Caco-2 (cell line): ENCODE measurements at places on chromosomes 12 and 14.

GRCh38 chr12:15629761-15630160, 159.4 kb downstream of the EPS8 start:
- DNase-seq, result no peak

DNA sequence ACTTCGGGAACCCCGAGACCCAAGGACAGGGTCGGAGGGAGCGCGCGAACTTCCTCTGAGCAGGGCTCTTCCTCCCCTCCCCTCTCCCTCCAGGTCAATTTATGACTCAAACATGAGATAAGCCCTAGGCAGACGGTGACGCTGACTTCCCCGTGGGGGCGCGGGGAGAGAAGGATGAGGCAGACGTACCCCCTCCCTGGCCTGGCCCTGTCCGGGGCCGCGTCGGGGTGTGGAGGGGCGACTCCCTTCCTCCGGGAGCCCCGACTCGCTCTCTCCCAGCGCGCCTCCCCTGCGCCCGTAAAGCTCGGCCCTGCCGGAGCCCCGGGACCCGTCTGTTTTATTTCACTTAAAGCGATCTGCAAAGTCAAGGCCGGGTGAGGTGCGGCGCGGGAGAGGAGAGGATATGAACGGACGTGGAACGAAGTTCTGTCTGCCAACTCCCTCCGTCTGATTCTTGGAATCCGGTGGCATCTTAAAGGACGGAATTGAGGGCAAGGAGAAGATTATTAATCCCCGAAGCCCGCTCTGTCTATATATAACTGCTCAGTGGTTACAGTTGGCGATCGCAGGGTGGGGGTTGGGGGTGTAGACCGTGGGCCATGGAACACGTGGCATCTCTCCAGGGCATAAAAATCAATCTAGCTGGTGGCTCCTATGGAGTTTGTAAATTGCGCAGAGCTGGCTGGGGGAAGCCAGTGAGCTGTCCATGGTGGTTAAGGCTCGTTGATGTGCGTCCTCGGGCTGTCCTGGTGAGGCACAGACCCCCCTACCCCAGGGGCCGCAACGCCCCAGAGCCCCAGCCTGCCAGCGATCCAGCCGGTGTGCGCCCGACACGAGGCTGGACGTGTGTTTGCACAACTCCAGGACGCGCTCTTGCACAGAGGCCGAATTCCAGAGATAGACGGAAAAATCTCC, 2.9 kb upstream of the PTHLH start:
- DNase-seq, result peak; percentile 61

- no peak for DNase-seq
Measured at GRCh38 chr14:103536693-103537092, 7.7 kb downstream of the TRMT61A start.

GRCh38 chr14:103255555-103255954, 78.5 kb upstream of the EIF5 start:
- no peak for DNase-seq

DNA sequence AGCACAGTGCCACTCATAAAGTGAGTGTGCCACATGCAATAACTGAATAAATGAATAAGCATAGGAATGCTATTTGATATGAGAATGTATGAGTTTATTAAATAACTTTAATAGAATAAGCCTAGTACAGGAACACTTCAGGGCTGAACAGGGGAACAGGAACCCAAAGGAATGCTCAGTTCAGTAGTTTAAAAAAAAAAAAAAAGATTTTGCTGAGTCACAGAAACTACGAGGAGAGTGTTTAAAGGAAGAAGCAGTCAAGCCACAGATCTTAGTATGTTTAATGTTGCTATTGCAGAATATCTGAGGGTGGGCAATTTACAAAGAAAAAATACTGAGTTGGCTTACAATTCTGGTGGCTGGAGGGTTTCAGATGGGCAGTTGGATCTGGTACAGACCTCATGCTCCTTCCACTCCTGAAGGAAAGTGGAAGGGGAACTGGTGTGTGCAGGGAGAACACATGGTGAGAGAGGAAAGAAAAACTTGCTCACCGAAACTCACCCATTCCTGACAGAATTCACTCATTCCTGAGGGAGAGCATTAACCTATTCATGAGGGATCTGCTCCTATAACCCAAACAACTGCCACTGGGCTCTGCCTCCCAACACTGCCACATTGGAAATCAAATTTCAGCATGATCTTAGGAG, 880.3 kb upstream of the MGAT4C start:
- no peak for DNase-seq

GRCh38 chr12:111337371-111337770, 31.5 kb downstream of the PHETA1 start:
- no peak for DNase-seq

DNA sequence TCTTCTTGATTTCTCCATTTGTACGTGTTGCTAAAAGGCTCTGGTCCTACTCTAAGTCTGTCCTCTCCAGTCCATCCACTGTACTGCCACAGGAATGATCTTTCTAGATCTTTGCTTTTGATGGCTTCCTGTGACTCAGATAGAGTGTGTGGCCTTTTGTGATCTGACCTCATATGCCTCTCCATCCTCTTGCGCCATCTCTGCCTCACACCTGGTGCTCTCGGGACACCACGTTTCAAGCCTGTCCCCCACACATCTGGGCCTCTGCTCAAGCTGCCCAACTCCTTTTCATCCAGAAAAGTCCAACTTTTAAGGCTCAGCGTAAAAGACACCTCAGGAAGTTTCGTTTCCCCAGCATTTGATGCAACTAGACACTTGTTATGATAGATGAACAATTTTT, 39.0 kb downstream of the DCAF4 start:
- no peak for DNase-seq

DNA sequence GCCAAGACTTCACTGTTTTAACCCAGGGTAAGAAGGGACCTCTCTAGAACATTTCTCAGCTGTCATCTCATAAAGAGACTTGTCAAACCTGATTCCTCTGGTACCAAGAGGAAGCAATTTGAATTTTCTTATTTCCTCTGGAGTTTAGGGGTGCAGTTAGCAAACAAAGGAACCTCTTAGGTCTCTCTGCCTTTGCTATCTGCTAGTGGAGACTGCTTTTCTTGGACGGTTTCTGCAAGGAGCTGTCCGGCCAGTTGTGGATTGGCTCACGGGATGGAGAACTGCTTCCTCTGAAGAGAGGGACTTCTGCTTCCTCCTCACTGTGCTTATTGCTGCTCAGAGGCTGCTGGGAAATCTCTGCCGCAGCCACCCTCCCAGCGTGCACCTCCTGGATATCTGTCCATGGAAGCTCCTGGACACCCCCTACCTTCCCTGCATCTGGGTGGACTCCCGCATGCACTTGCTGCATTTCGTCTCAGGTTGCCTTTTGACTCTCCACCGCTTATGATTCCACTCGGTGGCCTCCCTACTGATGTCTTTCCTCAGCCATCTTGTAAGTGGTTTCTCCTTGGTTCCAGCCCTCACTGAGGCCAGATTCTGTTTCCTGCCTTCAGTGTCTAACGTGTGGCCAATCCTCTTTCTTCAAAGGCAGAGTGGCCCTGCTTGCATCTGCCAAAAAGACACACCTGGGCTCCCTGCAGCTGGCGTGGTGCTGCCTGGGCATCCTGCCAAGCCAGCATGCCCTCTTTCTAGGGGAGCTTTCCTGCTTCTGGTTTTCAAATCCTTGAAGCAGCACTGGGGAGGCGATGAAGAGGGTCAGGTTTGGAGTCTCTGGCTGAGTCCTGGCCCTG, 187.3 kb downstream of the CHST11 start:
- DNase-seq, result no peak

DNA sequence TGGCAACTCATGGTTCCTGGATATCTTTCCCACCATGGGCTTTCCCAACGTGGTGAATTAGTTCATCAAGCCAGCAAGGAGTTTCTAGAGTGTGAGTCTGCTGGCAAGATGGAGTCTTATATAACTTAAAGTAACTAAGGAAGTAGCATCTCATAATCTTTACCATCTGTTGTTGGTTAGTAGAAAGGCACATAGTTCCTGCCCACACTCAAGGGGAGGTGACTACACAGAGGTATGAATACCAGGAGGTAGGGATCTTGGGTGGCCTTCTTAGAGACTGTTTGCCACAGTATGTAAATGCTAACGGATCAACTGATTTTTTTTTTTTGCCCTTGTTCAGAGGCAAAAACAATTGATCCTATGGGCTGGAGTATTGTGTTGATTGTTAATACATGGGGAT, 446.9 kb downstream of the ATP23 start:
- DNase-seq, result no peak

DNA sequence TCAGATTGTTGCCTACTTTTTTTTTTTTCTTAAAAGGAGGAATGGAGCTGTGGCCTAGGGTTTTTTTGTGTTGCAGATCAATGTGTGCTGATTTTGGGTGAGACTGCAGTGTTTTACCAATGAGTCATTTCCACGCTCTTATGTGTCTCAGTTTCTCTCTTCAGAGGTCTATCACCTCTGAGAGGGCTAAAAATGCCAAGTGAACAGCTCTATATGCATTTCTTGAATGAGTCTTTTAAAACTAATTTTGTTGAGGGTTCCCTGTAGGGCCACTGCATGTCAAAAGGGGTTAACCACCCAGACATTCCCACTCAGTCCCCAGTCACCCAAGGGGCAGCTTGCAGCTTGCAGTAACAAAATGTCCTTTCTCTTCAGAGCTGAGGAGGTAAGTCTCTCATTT, 24.3 kb upstream of the GLIPR1L2 start:
- DNase-seq, result no peak

GRCh38 chr12:49527361-49528130, 11.3 kb upstream of the KCNH3 start:
- DNase-seq, result no peak

- no peak for DNase-seq
Measured at GRCh38 chr12:63124778-63125177, 26.2 kb downstream of the AVPR1A start.

DNA sequence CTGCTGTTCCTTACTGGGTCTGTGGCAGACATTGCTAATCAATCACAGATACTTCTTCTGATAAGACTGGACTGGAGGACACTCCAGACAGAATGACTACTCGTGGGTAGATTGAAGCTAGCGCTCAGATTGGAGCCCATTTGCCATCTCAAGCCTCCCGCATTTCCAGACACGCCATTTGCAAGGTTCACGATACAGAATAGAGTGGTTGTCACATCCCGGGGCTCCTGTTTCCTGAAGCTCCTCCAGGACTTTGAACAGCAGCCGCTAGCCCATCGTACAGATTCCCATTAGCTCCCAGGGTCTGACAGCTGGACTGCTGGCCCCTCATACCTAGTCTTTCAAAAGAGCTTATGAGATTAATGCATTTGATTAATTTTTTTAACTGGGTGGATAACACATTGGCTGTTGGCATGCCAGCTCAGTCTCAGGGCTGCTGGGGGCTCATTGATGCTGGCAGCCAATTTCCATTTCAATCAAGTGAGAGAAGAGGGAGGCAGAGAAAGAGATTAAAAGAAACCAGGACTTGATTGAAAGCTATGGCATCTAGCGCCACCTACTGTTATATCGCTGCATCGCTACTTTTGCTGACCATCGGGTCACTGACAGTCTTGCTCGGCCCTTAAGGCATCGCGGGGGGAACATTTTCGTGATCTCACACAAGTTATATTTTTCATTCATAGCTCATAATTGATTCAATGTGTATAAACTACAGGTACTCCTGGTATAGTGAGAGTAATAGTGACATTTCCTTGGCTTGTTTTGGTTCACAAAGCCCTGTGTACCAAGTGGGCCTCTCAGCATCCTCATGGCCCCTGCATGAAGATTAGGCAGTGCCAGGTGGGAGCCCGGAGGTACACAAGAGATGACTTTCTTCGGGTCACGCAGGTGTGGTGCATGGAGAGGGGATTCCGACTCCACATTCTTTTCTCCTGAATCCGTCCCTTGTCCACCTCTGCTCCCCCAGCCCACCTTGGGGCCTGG, 78.6 kb downstream of the CCDC60 start:
- DNase-seq, result peak; percentile 63

- DNase-seq, result no peak
Measured at GRCh38 chr14:58309086-58309485, 10.7 kb downstream of the ARID4A start.

DNA sequence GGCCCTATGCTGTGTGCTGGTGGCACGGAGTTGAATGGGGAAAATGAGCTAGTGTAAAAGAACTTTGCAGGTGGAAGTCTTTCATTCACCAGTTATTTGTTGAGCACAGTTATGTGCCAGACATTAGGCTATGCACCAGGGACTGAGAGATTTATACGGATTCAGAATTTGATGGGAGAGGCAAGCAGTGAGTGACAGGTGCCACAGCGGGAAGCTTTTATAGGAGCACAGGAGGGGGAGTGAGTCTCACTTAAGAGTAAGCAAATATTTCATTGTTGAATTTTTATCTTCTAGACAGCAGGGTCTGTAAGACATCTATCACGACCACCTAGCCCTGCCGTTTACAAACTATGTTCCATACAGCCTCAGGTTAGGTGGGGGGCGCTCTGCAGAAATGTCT, 320.6 kb downstream of the SNAPC1 start:
- DNase-seq, result no peak

GRCh38 chr12:105040476-105040875, 43.8 kb downstream of the ALDH1L2 start:
- DNase-seq, result no peak

DNA sequence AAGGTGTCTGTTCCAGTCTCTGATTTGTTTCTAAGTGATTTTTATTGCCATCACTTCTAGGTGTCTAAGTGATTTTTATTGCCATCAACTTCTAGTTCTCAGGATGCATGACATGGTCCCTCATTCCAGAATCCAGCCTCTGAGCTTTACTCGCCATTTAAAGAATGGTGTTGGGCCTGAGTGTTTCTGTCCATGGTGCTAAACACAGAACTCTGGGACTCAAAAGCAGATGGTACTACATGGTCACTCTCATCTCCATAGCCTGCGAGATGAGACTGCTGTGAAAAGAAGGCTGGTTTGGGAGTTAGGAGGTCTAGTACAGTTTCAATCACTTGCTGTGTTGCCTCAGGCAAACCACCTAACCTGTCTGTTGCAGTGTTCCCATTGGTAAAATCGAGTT, 276.6 kb downstream of the NRXN3 start:
- DNase-seq, result peak; percentile 10

DNA sequence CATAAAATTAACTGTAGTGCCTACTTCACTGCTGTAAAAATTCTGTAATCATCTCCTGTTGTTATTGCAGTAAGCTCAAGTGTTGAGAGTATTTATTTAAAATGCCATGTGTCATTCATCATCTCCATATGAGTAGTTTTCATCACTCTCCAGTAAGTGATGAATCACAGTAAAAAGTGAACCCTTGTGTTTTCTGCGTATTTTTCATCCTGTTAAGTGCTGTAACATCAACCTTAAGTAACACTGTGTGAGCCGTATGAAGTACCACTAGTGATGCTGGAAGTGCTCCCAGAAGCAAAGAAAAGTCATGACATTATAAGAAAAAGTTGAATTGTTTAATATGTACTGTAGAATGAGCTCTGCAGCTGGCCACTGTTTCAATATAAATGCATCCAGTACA, 55.4 kb downstream of the SLCO1B3 start:
- no peak for DNase-seq

GRCh38 chr14:88248606-88249005, 74.5 kb downstream of the KCNK10 start:
- DNase-seq, result no peak

DNA sequence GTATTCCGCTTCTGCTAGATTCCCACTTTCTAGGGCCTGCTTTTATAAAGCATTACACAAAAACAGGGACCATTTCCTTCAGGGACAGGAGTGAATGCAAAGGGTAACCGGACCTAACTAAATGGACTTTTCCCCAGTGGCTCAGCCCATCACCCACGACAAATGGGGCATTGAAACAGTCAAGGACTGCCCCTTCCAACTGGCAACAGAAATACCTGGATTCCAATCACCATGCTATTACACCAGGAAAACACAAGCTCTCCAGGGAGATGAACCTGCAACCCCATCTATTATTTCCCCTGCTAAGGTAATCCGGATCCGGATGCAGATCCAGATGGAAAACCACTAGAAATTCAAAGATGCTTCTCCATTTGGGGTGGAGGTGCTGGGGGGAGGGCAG, 1.0 kb downstream of the MPHOSPH9 start:
- DNase-seq, result no peak

GRCh38 chr12:115528466-115528865, 749.0 kb downstream of the MED13L start:
- no peak for DNase-seq
